CD4-positive, alpha-beta T cell treated with Interleukin-17A for 1 hour (primary cell): ENCODE measurements at places on chromosomes 4 and X.
A peak's percentile ranks its signal among the peaks of the same experiment; 100 is the strongest.

DNA sequence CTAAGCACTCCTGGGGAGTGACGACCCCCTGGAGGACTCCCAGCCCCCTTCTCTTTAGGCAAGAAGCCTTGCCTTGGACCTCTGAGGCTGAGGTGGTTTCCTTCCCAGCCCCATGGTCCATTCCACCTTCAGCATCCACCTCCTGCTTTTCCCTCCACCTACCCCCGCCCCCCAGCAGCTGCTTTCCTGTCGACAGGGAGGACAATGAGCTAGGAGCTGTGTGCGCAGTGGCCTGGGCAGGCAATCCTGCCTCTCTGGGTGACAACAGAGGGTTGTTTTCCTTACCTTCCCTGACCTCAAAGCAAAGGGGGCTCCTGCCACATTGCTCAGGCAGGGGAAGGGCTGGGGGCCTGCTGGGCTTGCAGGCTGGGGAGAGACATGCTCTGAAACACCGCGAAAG is 123.5 kb downstream of the BCOR start:
- DNase-seq, result no peak

GRCh38 chrX:129997086-129997485 is 14.7 kb downstream of the BCORL1 start:
- DNase-seq, result no peak

DNA sequence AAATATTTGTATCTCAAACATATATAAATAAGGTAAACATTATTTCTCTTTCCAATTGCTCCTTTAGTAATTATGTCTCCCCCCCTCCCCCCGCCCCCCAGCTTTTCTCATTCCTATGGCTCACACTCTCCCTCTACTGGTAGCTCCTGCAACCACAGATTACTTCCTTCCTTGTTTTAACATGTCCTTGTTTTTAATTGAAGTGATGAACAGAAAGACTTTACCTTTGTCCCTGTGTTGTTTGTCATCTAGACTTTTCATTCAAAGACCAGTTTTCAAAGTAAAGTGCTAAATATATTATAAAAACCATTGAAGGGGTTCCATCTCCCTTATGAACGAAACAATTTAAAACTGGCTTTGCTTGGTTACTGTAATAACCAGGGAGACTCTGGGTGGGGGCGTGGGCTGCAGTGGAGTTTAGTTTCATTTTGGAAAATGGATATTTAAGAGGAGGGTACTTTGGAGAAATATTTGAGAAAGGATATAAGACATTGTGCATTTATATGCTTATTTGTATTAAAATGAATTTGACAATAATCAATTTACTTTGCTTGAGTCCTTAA is 352.9 kb downstream of the RAPGEF2 start:
- peak; percentile 5 for DNase-seq

DNA sequence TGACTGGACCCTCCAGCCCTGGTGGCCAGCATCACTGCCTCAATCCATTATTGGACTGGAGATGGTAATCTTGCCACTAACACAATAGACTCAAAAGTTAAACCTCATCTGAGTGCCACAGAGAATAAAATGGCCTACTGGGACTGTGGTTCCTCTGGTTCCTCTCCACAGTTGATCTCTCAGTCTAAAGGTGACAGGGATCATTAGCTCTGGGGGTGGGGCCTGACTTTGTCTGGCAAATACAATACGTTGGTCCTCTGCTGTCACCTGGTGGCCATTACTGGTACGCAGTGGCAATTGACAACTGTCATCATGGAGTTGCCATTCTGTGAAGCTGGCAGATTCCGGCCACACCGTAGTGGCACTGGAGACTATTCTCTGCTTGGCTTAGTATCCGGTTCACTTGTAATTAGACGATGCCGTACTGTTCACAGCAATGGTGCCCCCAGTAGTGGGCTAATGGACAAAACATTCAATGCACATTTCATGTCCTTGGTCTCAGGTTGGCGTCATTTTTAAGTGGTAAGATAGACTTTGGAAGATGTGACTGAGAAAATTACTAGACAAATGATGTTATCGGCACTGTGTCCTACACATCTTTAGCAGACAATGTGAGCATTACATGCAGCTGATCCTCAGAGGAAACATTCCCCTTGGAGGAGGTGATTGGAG is 6.7 kb downstream of the FGFBP2 start:
- DNase-seq, result peak; percentile 80

- no peak for DNase-seq
Measured at GRCh38 chr4:53571936-53572599, 19.2 kb downstream of the LNX1 start.

GRCh38 chr4:41796545-41797210 is 48.2 kb upstream of the PHOX2B start:
- DNase-seq, result no peak

- no peak for DNase-seq
Measured at GRCh38 chr4:5945936-5946335, 53.0 kb upstream of the CRMP1 start.

DNA sequence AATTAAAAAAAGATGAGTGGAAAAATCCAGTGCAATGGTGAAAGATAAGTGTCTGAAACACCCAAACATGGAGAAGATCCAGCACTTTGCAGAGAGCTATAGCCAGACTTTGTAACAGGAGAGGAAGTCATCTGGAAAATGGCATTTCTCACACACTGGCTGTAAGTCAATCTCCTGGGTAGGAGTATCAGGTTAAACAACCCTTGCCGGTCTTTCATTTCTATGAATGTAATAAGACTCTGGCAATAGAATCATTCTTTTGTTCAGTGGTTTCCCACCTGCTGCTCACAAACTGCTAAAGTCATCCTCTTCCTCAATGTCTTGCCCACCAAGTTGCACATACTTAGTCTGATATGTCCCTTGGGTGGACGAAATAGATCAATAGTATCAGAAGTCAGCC is 94.0 kb upstream of the ATP8A1 start:
- no peak for DNase-seq

- DNase-seq, result no peak
Measured at GRCh38 chr4:40482985-40483647, 146.5 kb downstream of the RBM47 start.

DNA sequence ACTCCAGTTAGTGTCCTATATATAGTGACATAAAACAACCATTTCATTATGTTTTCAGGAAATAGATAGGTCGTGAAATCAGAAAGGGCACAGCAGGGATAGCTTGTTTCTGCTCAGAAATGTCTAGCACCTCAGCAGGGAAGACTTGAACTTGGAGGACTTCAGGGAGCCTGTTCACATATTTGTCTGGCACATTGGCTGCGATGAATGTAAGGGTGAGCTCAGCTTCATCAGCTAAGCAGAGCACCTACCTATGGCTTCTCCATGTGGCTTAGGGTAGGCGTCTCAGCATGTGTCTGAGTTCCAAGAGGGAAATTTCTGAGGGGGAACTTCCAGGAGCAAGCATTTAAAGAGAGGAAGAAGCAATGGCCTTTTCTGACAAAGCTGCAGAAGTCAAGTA is 126.2 kb downstream of the PCDH10 start:
- DNase-seq, result no peak

DNA sequence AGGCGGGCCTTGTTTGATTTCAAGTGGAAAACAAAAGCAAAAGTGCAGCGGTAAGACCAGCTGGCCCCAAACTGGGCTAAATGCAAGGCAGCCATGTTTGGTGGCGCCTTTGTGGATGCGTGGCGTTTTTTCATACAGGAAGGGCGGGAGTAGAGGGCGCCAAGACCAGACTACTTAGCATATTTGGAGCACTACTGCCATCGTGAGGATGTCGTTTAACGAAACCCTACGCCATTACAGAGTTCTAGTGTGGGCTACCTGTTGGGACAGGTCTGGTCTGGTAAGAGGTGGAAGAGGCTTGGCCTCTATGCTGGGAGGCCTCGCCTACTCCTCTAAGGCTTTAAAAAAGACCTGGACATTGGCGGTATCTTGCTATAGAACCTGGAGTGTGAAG is 230.7 kb upstream of the STK26 start:
- no peak for DNase-seq

DNA sequence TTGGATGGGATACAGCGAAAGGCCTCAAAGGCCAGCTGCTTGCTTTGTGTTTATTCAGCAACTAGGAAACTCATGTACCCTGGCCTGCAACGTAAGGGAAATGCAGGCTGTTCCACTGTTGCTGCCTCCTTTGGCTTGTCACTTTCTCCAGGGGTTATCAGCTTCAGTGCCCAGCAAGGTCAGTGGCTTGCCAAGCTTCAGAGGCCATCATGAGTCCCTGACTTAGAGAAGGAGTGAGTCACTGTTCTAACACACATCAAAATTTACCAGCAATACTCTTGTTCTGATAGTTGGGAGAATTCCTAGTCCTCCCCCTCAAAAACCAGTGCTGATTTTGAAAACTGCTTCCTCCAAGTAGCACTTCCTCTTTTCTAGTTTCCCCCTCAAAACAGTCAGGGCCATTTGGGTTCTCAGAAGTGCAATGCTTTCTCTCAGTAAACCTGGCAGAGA is 250.8 kb downstream of the ARHGAP24 start:
- DNase-seq, result no peak

GRCh38 chr4:44679060-44679459 is 840 bp downstream of the GUF1 start:
- peak; percentile 31 for DNase-seq

DNA sequence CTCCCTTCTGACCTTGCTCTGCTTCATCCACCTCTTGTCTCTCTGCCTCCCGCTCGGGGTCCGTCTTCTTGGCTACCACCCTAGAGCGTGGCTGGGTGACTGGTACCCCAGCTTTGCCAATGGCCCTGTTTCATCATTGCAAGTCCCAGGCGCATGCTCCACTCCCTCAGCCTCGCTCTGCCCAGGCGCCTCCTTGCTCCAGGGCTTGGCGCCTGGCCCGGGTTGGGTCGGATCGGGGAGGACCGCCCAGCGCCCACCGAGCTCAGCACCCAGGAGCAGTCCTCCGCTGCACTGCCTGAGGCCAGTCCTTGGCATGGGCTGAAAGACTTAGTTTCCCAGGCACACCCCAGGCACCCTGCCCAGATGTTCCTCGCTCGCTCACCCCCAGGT is 577 bp downstream of the BGN start:
- no peak for DNase-seq

DNA sequence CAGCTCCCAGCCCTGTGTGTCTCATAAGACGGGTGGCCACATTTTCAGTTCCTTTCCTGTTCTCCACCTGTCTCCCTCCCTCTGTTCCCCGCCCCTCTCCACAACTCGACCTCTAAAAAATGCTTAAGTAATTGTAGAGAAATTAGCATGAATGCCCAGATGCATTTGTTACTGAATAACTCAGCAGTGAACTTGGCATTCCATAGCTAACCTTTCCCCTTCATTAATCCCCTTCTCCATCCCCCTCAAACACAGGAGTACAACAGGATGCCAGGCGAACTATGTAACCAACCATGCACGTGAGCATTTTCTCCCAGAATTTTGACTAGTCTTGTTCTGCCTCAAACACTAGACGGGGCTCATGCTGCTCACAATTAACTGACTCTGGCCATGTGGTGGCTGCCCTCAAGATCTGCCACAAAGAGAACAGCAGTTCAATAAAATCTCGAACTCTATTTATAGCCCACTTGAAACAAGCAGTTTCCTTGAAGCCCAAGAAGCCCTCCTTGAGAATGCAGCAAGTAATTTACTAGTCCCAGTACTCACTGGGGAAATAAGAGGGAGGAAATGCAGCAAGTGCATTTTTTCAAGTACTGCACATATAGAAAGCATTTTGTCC is 351.2 kb downstream of the ARHGAP24 start:
- no peak for DNase-seq

DNA sequence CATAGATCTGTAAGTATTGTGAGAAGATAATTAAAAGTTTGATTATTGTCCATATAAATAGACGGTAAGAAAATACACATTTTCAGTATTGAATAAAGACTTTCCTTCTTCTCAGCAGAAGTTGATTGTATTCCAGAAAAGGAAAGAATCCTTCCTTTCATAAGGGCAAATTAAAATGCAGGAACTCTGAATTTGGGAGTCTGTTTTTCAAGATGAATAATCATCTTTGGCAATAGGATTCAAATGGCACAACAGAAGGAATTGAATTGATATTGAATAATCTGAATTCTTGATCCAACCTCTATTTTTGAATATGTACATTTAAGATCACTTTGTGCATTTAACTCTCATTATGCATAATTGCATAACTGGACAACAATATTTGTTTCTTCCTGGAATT is 149.3 kb downstream of the DMD start:
- no peak for DNase-seq

- DNase-seq, result no peak
Measured at GRCh38 chr4:22072240-22072639, 123.7 kb upstream of the KCNIP4 start.

DNA sequence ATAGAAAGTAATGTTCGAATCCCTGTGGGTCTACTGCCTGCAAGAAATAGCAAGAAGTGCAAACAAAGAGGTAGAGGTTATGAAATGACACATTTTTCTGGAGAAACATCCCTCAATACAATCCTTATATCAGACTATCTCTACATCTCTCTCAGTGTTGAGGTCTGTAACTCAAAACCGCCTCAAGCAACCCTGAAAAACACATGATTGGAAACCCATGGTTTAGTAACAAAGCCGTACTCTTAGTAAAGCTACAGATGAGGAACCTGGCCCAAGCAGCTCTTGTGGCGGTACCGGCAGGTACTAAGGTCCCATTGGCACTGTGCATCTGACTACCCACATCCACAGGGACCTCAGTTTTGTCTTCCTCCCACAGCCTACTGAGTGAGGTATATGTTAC is 53.9 kb downstream of the IRF2 start:
- DNase-seq, result peak; percentile 24

GRCh38 chr4:26877961-26878360 is 17.3 kb downstream of the STIM2 start:
- peak; percentile 49 for DNase-seq

GRCh38 chr4:8613421-8614364 is 21.1 kb downstream of the CPZ start:
- DNase-seq, result no peak

DNA sequence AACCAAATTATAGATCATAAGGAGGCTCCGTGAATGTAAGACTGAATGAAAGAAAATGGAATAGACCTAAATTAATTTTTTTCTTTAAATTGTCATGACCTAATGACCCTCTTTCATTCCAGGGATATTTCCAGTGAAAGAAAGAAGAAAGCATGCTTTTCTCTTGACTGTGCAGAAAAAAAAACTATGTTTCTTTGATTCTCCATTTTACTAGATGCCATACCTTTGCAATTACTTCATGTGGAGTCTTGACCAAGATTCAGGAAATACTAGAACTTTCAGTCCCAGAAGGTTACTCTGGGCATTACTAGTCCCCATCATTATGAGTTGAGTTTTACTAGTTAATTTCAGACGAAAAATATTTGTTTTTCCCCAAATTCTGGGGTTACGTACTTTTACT is 6.4 kb upstream of the COMMD8 start:
- no peak for DNase-seq

DNA sequence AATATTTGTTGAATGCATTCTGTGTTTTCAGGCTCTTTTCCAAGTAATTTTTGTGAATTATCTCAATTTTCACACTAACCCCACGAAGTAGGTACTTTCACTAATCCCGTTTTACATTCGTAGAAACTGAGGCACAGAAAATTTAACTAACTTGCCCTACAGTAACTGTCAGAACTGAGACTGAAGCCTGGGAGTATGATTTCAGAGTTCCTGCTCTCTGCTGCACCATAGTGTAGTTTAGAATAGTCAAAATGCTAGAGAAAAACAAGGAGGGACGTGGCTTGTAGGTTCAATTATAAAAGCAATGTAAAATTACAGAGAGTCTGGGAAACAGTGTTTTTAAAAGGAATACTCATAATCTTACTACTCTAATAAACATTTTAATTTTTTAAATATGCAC is 2.2 kb downstream of the CLCN3 start:
- no peak for DNase-seq

- DNase-seq, result peak; percentile 23
Measured at GRCh38 chr4:124322234-124323065, 390.1 kb downstream of the ANKRD50 start.

- DNase-seq, result no peak
Measured at GRCh38 chr4:15303052-15303641, 124.7 kb upstream of the C1QTNF7 start.
